Activated T-cell treated with anti-CD3 and anti-CD28 coated beads for 48 hours (primary cell): ENCODE measurements at places on chromosomes 16 and 17.

DNA sequence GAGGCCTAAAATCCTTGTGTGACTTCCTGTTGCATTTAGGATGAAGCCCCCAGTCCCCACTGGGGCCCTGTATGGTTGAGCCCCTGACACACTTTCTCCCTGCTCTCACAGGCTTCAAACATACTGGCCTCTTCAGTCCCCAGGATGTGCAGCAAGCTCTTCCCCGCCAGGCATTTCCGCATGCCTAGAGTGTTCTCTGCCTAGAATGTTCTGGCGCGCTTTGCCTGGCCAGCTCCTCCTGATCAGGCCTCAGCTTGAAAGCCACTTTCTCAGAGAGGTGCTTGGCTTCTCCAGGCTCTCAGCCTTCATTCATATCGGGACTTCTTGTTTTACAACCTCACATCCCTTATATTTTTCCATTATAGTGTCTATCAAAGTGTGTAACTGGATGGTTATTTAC, 123.7 kb downstream of the SPACA3 start:
- no peak for DNase-seq

DNA sequence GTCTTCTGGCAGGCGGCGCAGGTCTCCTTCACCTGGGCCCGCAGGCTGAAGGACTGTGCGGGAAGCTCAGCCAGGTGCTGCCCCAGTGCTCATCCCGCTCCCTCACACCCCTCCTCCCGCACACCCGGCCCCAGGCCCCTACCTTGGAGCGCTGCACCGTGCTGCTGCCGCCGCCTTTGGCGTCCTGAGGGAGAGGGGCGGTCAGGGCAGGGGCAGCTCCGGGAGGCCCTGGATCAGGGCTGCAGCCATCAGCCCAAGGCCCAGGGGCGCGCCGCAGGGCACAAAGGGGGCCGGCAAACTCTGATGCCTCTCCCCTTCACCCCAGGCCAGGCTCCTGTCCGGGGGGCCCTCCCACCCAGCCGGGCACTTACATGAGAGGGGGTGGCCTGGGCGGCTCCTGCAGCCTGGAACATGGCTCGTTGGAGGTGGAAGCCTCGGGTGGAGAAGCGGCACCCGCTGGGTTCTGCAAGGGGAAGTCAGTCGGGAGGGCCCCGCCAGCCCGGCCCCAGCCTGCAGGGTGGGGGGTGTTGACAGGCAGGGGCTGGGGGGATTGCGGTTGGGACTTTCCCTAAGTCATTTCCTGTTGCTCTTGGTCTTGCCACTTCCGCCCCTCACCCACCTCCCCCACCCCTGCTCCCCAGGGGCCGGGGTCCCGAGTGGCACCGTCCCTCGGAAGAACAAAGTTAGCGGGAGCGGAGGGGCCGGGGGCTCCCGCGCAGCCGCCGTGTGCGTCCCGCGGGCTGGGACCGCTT, 863 bp downstream of the LIMD2 start:
- DNase-seq = peak; percentile 71

DNA sequence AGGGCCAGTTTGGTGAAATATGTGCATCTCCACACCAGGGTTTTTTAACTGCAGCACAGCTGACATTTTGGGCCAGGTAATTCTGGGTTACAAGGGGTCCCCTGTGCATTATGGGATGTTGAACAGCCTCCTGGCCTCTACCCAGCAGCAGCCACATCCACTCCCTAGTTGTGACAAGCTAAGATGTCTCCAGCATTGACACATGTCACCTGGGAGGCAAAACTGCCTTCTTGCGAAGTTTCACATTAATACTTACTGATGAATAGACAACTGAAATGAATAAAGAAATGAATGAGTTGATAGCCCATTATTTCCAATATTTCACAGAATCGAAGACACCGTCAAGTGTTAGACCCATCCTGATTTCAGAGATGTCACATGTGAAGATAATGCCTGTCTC, 383.7 kb downstream of the CPPED1 start:
- no peak for DNase-seq

DNA sequence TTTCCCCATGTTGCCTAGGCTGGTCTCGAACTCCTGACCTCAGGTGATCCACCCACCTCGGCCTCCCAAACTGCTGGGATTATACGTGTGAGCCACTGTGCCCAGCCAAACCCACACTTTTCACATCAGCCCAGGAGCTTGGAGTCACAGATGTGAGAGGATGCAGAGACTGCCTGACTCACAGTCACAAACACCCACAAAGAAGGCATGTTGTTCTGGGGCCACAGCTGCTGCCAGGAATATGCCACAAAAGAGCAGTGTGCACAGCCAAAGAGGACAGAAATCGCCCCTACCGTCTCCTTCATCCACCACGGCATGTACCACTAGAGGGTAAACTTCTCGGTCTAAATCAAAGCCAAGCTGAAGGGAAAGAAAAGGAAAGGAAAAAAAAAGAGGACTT, 25.1 kb upstream of the FOXJ1 start:
- DNase-seq = no peak

- DNase-seq = peak; percentile 78
Measured at GRCh38 chr17:38349097-38349730, 2.4 kb upstream of the SOCS7 start.
